ENCODE measurements at places on chromosomes 13 and 19. TPM values are rescaled to one million over a fixed set of nuclear protein-coding genes. Genes with fewer than 3 reads are reported as not detected.

DNA sequence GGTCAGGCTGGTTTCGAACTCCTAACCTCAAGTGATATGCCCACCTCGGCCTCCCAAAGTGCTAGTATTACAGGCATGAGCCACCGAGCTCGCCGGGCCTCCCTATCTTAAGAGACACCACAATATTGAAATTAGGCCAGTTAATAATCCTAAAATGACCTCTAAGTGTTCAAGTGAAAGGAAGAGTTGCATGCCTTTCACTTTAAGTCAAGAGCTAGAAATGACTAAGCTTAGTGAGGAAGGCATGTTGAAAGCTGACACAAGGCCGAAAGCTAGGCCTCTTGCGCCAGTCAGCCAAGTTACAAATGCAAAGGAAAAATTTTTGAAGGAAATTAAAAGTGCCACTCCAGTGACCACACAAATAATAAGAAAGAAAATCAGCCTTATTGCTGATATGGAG, 144.5 kb upstream of the FNDC3A start:
- no peak for DNase-seq

GRCh38 chr13:110232756-110233155, 74.2 kb downstream of the COL4A1 start:
- DNase-seq, result no peak

DNA sequence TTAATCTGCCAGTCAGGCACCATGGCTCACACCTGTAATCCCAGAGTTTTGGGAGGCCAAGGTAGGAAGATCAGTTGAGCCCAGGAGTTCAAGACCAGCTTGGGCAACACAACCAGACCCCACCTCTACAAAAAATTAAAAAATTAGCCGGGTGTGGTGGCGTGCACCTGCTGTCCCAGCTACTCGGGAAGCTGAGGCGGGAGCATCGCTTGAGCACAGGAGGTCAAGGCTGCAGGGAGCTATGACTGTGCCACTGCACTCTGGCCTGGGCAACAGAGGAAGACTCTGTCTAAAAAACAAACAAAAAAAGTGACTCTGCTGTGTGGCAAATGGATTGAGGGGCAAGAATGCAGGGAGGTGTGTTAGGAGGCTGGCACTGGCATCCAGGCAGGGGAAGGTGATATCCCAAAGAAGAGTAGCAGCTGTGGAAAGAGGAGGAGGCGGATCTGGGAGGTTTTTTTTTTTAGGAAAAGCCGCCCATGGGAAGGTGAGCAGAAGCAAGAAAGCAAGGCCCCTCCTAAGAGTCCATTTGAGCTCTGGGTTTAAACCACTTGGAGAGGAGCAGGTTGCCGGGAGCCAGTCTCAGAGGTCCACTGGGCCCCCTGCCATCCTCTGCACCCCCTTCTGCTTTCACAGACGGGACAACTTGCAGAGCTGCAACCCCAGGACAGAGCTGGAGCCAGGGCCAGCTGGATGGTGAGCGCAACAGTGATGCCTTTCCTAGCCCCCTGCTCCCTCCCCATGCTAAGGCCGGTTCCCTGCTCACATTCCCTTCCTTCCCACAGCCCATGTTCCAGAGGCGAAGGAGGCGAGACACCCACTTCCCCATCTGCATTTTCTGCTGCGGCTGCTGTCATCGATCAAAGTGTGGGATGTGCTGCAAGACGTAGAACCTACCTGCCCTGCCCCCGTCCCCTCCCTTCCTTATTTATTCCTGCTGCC, 2.1 kb downstream of the HAMP start:
- no peak for DNase-seq

DNA sequence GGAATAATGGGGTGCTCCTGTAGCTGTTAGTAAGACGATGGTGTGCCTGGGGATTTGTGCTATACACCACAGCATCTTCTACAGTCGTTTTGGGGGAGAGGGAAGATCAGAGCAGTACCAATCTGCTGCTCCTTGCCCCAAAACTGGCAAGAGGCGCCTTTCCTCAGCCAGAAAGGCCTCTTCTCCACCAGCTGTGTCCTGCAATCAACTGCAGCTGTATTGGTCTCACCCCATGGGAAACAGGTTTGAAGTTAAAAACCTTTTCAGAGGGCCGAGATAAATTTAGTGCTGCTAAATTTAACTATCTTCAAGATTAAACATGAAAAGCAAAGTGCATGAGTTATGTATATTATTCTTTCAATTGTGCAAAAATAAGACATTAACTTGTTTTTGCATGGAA, 1.2 kb upstream of the RNASEH2B start:
- DNase-seq, result no peak

- peak; percentile 18 for DNase-seq
These were observed at the start of gene CCDC122 for GRCh38 chr13:43878892-43879754. TSS of gene CCDC122 (minus strand) at chr13:43879740. CDS start at chr13:43869376, 10,364 bp downstream.

GRCh38 chr19:5012688-5013457, 44.0 kb downstream of the KDM4B start:
- no peak for DNase-seq

DNA sequence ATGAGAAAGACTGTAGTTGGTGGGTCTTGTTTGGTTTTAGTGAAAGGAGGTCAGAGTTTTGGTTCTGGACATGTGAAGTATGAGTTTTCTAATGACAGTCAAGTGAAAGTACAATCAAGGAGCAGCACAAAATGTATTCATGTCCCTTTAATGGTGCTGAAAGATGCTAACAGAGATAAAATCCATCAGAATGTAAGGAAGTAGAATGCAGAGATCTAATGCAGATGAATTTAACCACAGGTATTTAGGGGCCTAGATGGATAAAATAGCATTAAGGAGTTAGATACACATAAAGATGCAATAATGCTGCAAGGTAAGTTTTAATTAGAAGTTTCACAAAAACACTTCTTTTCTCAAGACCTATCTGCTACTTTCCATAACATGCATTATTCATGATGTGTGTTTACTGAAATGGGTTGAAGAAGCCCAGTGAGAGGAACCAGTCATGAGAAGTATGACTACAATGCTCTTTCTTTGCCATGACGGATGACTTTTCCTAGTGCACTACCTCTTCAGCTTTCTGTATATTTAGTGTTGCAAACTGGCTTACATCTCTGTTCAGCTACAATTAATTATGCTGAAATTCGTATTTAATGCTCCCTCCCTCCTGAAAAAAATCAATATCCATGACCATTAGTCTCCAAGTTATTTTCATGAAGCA, 222.9 kb upstream of the HTR2A start:
- DNase-seq, result no peak

GRCh38 chr19:52343548-52343947, 7.5 kb downstream of the ZNF610 start:
- DNase-seq, result no peak

DNA sequence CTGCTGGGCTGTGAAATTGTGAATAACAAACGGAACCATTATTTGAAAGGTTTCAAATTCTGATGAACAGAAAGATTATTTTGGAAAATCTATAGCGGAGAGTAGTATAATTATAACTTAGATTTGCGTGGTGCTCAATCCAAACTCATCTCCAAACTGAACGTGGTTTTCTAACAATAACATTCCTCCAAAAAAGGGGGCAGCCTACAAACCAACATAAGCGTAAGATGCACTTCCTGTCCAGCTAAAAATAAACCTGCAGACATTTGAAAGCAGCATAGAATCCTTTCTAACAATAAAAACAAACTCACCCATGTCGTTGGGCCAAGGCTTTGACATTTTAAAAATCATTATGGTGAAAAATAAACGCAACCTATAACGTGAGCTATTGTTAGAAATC, 178.4 kb downstream of the COL4A1 start:
- DNase-seq, result no peak

- DNase-seq, result no peak
These were observed 196.7 kb downstream of the LMO7 start for GRCh38 chr13:75832812-75833211.

DNA sequence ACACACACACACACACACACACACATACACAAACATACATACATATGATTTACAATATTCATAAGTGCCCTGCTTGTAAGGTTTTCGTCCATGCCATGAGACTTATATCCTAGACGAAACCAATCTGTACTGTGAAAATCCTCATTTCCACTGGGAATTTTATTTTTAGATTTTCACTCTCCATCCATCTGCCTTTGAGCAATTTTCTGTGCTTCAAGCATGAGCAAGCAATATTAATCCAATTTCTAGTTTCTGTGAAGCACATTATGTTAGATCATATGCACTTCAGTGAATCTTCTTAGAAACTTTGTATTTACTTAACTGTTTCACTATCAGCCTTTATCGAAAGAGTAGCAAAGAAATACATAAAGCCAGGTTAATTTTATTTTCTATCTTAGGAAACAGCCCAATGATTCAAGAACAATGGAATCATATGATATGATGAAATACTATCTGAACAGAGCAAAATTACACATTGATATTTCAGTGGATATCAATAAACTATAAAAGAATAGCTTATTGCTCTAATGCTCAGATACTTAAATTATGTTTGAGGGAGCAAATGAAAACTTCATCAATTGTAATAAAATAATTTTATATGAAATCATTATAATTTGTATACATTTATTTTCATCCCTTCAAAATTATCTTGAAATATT, 1100.7 kb upstream of the MIR17HG start:
- no peak for DNase-seq

- DNase-seq, result peak; percentile 10
These were observed 10.7 kb upstream of the PABPC3 start for GRCh38 chr13:25085125-25085742.

- no peak for DNase-seq
These were observed 4.0 kb upstream of the TINCR start for GRCh38 chr19:5571777-5572176.

GRCh38 chr13:112877539-112877938, 91.5 kb upstream of the MCF2L start:
- DNase-seq, result no peak

GRCh38 chr19:1423436-1424191, 14.6 kb upstream of the RPS15 start:
- no peak for DNase-seq

GRCh38 chr19:53671663-53672062, 39.9 kb downstream of the DPRX start:
- no peak for DNase-seq

GRCh38 chr13:111122056-111122455, 6.9 kb downstream of the ARHGEF7 start:
- no peak for DNase-seq

DNA sequence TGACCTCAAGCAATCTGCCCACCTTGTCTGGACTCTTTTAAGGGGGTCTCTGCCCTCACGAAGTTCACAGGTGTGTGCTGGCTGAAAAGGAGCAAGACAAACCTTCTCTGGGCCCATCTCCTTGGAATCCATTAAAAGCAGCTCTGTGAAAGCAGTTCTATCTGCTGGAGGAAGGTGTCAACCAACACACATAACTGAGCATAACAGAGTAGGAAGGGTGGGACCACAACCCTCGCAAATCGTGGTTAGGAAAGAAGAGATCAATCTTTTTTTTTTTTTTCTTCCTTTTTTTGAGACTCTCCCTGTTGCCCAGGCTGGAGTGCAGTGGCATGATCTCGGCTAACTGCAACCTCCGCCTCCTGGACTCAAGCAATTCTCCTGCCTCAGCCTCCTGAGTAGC, 1.4 kb downstream of the SUGP2 start:
- no peak for DNase-seq

DNA sequence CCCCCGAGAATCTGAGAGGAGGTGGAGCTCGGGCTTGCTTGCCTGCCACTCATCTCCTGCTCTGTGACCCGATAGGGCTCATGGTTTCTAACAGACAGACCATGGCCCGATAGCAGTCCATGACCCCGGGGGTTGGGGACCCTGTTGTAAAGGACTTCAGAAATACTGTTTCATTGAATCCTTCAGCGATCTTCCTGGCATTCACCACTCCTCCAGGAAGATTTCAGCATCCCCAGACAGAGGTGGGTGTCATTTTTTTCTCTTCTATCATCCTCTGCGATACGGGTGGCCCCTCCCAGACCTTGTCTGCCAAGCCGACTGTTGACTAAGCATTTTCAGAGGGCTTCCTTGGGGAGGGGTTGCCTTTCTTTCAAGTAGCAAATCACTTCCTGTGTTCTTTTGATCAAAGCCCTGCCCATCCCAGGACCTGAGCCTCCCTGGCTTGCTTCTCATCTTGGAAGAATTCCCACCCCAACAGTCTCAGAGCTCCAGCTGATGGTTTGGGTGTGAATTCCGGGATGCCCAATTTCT, 1.7 kb downstream of the MYO1F start:
- no peak for DNase-seq

DNA sequence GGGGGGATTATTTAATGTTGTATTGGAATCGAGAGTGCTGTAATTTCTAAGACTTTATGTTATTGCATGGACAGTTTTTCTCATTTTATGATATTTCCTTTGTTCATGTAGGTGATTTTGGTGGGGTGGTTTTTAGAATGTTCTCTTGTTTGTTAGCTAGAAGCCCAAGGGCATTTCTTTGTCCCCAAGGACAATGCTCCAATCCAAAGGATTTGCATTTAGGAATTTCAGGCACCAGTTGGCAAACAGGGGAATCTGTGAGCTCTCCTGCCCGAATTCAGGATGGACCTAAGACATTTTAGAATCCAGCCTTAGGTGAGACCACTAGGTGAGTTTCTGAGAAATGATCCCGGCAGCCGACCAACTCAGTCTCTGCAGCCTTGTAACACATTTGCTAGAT, 324.9 kb downstream of the KCNRG start:
- DNase-seq, result no peak

MUC16 gene
- total RNA-seq, result not detected

LRFN3 gene
- 13.3 TPM for total RNA-seq

COX6B2 gene
- not detected for total RNA-seq

PRODH2 gene
- total RNA-seq, result not detected

LYL1 gene
- 105 TPM for total RNA-seq

CBY2 gene
- total RNA-seq, result not detected

ELANE gene
- total RNA-seq, result not detected

Measured in glomerular endothelial cell (primary cell).